ENCODE measurements at places on chromosomes 7 and 10.

DNA sequence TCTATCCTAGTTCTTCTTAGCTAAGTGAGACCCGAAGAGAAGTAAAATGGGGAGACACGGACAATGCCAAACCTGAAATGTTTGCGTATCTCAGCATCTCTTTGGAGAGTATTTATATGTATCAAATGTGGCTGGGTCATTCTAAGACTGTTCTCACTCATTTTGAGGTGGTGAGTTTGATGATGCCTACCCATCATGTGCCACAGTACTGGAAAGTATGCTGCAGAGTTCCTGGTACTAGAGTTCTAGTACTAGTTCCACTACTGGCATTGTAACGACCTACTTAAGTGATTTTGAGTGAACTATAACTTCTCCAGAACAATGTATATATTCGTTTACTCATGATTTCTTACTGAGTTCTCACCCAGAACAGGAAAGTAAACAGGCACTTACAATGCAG lies 41.9 kb downstream of the ARMC3 start:
- no peak for DNase-seq

GRCh38 chr7:129108581-129108980 lies 35.9 kb upstream of the TSPAN33 start:
- DNase-seq, result no peak

DNA sequence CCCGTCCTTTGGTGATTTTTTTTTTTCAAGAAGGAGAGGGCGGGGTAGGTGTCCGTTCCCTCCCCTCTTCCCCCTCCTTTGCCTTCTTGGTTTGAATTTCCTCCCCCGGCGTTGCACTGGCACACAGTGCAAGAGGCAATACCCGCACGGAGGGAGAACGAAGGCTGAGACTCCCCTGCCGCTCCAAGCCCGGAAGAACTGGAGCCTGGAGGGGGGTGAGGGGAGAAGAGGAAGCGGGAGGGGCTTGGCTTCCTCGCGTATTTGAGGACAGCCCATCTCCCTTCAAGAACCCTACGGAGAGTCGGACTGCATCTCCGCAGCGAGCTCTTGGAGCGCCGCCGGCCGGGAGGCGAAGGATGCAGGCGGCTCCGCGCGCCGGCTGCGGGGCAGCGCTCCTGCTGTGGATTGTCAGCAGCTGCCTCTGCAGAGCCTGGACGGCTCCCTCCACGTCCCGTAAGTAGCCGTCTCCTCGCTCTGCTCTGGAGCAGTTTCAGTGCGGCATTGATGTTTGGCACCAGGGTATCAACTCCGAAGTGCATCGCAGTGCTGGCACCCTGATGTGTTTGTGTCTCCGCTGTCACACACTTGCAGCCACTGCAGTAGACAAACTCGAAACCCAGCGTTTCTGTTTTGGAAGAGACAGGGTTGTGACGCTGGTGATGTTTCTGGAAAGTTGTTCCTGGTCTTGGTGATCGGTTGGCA lies at the start of gene CNTNAP2:
CNTNAP2 (plus strand) TSS at position 281 of the 702 bp plus-strand sequence; CDS start at position 357, 76 bp downstream.
- DNase-seq, result no peak

- DNase-seq, result no peak
Observed at GRCh38 chr7:155971180-155971770, 159.0 kb upstream of the SHH start.

GRCh38 chr10:14579405-14579804 lies 195.3 kb downstream of the FAM107B start:
- DNase-seq, result no peak

DNA sequence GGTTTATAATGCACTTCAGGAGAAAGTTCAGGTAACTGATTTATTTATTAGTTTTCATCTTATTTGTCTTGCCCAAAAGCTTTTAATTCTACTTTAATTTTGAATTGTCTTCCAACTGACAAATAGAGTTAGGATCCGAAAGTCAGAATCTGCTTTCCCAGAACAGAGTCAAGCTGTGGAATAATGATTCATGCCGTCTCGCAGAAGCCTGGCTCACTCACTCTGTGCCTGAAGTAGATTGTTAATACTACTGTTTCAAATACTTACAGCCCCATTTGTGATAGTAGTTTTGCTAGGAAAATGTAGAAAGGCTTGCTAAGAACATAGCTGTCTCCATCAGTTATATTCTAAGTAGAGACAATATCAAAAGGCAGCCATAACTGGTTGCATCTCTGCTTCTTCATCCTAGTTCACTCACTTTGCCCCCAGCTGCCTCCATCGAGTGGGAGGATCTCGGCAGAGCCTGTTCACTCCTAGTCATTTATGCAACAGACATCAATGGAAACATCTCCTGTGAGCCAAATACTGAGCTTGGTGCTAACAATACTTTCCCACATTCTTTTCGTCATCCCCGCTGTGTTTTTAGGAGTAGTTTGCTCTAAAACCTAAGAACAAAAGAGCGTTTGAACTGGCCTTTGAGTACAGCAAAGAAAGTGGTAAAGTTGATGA lies 28.0 kb downstream of the ABRAXAS2 start:
- no peak for DNase-seq

DNA sequence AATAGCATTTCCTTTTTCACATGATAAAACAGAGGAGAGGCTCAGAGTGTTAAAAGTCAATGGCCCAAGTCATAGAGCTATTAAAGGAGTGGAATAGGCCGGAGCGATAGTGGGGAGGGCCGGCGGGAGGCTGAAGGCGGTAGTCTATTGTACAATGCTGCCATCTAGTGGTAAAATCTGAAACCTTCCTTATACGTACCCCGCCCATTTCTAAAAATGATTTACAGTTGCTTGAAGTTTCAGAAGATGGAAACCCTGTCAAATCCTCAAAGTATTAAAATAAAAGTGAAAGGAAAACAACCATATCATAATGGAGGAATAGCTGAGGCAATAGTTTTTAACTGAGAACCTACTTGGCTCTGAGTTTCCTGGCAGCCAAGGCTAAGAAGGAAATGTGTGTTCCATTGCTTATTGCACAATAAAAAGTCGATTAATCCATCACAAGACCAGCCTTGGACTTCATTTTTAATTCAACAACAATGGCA lies 209.1 kb downstream of the CCSER2 start:
- DNase-seq, result no peak

GRCh38 chr7:114865564-114865963 lies 56.3 kb upstream of the MDFIC start:
- DNase-seq, result peak; percentile 28

DNA sequence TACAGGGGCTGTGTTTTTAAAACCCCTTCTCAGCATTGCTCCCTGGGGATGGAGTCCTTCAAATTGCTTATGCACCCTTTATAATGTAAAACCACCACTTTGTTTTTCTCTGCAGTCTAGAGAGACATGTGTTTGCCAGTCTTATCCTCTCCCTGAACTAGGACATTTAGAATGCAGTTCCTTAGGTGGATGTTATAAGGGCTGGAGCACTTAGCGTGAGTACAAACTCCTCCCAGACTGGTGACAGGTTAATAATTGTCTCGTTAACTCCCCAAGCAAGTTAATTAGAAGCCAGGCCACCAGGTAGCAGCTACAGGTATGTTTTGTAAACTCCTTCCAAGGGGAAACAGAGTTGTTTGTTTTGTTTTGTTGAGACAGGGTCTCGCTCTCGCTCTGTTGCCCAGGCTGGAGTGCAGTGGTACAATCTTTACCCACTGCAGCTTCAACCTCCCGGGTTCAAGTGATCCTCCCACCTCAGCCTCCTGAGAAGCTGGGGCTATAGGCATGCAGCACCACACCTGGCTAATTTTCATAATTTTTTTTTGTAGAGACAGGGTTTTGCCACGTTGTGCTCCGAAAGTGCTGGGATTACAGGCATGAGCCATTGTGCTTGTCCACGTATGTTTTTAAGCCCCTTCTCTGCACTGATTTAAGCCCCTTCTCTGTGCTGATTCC lies 100.2 kb downstream of the FAM107B start:
- DNase-seq, result no peak
